Glutamatergic neuron (in vitro differentiated cells): ENCODE measurements at places on chromosomes 13 and 19. TPM values are rescaled to one million over a fixed set of nuclear protein-coding genes. Genes with fewer than 3 reads are reported as not detected.
A peak's percentile ranks its signal among the peaks of the same experiment; 100 is the strongest.

Gene ZNF296
- total RNA-seq, result 6.3 TPM

Gene CLIP3
- total RNA-seq, result 146 TPM

GRCh38 chr13:73341748-73342147 lies 282.9 kb downstream of the KLF5 start:
- DNase-seq, result no peak

DNA sequence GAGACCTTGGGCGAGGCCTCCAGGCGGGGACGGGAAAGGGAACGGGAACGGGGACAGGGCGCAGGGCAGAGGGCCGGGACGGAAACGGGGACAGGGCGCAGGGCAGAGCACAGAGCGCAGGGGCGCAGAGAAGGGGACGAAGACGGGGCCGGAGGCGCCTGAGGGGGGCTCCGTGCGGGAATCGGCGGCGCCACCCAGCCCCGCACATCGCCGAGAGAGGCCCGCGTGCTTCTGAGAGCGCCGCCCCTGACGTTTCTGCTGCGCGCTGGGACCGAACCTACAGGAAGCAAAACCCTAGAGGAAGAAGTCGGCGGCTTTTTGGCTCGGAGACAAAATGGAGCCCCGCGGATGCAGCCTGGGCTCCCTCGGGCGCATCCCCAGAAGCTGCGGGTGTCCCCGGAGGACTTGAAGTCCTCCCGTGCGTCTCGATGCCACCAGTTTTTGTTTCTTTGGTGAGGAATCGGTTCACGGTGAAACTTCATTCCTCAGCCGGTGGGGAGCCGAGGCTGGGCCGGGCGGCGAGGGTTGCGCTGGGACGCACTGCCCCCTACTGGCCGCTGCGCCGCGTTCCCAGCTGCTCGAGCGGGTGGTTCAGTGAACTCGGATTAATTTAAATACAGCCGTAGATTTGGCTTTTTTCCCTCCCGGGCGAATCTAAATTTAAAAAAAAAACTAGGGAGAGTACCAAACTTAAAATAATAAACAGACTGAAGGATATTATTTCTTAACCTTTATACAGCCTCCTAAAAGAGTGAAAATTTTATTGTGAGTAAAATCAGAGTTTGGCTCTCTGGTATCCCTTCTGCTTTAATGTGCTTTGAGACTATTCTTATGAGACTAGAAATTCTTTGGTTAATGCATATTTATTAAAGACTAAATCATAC lies 350.0 kb upstream of the ARGLU1 start:
- DNase-seq, result peak; percentile 91

GRCh38 chr19:51253088-51253806 lies 2.4 kb downstream of the SIGLECL1 start:
- no peak for DNase-seq

GRCh38 chr19:16208847-16209665 lies 11.3 kb downstream of the AP1M1 start:
- no peak for DNase-seq

DNA sequence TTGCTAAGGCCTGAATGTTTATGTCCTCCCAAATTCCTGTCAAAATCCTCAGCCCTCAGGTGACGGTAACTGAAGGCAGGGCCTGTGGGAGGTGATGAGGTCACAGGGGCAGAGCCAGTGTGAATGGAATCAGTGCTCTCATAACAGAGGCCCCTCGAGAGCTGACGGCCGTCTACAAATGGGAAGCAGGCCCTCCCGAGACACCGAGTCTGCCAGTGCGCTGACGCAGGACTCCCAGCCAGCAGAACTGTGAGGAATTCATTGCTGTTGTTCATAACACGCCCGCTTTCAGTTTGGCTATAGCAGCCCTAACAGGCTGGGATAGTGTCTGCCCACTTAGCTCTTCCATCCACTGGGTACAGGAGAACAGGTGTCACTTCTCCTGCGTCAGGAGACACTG lies 41.2 kb downstream of the CARS2 start:
- DNase-seq, result peak; percentile 63

GRCh38 chr13:44801990-44802389 lies 187.3 kb downstream of the NUFIP1 start:
- DNase-seq, result no peak

GRCh38 chr19:19900139-19900728 lies 512 bp upstream of the ZNF93 start:
- no peak for DNase-seq

DNA sequence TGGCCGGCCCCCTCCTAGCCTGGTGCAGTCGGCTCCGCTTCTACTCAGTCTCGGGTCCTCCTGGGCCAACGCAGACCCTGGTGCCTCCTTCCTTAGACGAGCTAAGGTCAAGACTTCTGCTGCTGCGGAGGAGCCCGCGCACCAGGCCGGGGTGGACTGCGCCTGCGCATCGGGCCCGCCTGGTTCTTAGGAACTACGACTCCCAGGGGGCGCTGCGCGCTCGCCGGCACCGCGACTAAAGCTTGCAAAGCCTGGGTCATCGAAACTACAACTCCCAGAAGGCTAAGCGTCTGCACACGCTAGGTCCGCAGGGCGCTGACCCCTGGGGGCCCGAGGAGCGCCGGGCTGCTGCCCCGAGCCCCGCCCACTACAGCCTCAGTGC lies at the start of gene ZNF835:
Gene ZNF835 (minus strand): TSS at position 145 of the 382 bp plus-strand sequence. CDS start 6,559 bp downstream, outside the sequence.
- DNase-seq, result peak; percentile 95

- no peak for DNase-seq
Observed at GRCh38 chr13:91168386-91168711, 179.1 kb upstream of the MIR17HG start.

DNA sequence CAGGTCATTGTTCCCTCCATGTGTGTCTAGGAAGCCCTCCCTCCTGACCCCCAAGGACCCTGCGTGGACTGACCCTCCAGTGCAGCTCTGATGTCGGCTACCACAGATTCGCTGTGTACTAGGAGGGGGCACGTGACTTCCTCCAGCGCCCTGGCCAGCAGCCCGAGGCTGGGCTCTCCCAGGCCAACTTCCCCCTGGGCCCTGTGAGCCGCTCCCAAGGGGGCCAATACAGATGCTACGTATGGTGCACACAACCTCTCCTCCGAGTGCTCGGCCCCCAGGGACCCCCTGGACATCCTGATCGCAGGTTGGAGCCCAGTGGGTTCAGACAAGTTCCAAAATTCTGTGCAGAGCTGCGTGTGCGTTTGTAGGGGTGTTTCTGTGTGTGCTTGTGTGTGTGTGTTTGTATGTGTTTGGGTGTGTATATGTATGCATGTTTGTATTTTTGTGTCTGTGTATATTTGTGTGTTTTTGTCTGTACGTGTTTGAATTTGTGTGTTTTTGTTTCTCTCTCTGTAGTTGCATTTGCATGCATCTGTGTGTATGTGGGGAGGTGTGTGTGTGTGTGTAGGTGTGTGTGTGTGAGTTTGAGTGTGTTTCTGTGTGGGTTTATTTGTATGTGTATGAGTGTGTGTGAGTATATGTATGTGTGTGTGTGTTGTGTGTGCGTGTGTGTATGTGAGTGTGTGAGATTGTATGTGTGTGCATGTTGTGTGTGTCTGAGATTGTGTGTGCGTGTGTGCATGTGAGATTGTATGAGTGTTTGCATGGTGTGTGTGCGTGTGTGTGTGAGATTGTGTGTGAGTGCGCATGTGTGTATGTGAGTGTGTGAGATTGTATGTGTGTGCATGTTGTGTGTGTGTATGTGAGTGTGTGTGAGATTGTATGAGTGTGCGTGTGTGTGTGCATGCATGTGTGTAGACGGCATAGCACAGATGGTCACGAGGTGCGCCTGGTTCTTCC lies 21.4 kb upstream of the LILRA2 start:
- no peak for DNase-seq
